Stimulated activated CD8-positive, alpha-beta memory T cell treated with anti-CD3 and anti-CD28 coated beads, Interleukin-4, amount 100 ng/mL, for 1 hour (primary cell): ENCODE measurements at places on chromosomes 5 and 9.

DNA sequence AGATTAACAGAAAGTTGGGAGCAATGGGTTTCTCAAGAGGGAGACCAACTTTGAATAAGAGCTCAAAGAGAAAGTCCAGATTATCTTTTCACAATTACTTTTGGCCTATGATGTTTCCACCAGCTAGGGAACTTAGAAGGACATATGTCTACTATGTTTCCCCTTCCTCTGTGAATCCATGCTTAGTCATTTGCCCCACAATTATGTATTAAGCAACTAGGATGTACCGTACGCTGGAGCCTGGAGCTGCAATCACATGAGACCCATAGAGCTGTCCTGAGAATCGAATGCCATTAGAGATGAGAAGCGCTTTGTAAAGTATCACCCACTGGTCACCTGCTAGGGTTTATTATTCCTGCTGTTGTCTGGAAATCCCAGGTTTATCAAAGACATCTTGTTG lies 78.8 kb downstream of the PDE6A start:
- no peak for DNase-seq

- DNase-seq: no peak
Observed at GRCh38 chr9:115524453-115525059, 406.6 kb upstream of the TNC start.

DNA sequence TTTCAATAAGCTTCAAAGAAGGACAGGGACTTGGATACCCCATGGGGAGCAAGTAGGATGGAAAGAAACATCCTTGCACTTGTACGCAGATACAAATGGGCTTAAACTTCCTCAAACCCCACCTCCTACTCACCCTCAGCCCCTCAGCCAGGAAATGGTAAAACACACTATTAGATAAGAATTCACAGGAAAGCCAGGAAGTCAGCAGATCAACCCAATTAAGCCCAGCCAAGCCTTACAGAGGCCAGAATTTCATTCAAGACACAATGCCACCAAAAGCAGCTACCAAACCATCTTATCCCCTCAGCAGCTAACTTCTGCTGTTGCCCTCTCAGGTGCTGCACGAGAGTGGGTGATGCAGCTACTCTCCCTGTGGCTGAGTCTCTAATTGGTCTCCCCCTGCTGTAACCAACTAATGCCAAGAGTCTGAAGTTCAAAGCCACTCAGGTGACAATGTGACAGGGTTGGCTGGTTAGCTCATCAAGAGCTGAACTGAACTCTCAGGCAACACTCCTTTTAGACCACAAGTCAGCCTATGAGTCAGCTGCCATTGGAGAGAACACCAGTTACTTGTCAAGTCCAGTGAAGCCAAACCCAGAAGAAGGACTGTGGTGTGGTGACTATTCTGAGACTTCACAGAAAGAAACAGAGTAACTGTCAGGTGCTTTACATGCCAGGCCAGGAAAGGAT lies 201.9 kb downstream of the ZNF608 start:
- no peak for DNase-seq

DNA sequence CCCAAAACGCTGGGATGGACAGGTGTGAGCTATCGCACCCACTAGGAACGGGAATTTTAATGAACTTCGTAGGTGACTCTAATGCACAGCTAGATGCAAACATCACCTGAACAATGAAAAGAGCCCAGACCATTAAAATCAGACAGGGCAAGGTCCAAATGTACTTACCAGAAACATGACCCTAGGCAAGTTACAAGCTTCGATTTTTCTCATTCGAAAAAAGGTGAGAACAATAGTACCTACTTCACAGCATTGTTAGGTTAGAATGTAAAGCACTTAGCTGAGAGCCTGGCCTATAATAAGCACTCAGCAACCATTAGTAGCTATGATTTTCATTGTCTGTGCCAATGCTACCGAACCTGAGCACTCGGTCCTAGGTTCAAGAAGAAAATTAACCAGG lies 5.8 kb upstream of the KLHL3 start:
- DNase-seq: no peak

DNA sequence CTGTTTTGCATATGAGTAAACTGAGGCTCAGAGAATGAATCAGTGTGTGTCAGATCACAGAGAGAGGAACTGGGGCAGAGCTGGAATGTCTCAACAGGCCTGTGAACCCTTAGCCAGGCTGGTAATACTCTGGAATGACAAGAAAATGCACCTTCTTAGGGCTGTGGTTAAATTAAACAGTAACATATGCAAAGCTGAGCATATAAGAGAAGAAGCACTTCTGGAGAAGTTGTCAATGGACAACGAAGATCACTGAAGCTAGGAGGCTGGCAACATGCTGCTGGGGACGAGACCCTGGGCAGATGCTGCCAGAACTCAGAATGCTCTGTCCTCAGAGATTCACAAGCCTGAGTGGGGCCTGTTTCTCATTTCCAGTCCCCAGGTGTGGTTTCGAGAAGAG lies 64.6 kb upstream of the EPB41L4B start:
- no peak for DNase-seq

DNA sequence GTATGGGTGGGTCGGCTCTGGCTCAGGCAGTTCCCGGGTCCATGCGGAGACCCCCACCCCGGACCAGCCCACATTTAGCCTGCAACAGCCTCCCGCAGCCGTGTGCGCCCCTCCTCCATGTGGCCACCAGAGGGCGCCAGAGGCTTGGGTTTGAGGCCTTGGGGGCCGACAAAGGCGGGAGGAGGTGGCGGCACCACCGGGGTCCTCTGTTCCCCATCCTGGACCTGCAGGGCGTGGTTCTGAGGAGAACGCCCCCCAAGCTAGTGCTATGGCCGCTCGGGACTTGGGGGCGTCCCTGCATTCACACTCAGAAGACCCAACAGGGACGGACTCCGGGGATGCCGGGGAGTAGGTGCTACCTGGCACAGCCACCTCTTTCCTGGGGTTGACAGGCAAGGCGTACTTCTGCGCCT lies 16.5 kb downstream of the ASS1 start:
- DNase-seq: peak; percentile 49

DNA sequence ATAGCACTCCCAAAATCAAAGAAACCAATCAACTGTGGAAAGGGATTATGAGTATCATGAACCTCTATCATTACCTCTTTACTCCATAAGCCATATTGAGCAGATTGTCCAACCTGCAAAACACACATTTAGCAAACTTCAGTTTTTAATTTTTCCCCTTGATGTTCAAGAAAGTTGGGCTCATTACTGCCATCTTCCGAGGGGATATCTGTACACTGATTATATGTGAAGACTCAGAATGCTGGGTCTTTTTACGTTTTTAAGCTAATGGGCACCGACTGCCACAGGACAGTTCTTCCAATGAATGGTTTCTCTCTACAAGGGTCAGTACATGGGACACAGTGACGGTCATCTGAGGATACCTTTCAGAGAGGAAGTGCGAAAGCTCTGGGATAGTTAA lies 132.7 kb downstream of the ELAVL2 start:
- DNase-seq: no peak

- no peak for DNase-seq
Observed at GRCh38 chr9:107922260-107922659, 432.7 kb upstream of the KLF4 start.

DNA sequence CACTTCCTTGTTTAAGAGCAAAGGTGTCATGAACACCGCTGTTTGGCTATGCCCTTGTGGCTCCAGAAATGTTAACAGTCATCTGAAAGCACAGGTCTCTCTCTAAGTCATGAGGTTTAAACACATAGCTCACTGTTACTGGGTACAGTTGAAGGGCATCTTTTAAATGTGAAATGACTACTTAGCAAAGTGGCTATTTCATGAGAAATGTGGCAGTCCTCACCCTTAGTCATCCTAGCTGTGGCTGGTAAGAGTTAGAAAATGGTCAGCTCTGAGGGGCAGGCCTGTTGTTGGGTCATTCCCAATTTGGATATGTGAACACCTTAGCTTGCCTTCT lies 24.2 kb upstream of the TMEM171 start:
- no peak for DNase-seq

DNA sequence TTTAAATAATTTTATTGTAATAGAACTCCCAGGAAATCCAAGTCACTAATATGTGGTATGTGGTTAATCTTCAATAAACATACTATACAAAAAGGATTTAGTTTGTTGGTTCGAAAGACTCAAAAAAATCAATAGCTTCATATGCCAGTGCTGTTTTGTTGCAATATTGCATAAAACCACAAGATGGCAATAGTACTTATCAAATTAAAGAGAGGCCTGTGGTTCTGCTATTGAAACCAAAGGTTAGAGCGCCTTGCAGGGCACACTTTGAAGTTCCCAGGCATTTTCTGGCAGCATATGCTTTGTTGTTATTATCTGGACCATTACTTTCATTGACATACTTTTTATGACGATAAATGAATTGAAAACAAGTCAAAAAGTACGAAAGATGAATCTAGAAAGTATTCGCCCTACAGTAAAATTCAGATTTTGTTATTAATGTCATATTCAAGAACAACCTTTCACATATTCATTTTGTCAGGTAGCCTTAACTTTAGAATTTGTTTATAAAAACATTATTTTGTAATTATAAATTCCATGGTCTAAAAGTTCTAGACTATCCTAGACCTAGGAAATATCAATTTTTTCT lies 316.3 kb downstream of the MCTP1 start:
- no peak for DNase-seq

DNA sequence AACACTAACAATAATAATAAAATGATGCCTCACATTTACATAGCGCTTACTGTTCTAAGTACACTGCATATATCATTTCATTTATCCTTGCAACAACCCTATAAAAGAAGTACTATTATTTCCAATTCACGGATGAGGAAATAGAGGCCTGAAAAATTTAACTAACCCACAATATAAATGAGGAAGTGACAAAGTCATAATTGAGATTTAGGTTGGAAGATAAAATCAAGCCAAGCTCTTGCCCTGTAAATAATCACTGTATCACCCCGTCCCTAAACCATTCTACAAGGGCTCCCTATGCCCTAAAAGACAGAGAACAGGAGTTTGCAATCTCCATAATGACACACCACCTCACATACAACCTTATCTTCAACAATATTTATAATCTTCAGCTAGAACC lies 49.6 kb downstream of the STRBP start:
- no peak for DNase-seq

- no peak for DNase-seq
Observed at GRCh38 chr5:73311291-73312110, 137.1 kb downstream of the FOXD1 start.

GRCh38 chr5:132530946-132531345 lies 12.4 kb downstream of the IL5 start:
- DNase-seq: no peak

DNA sequence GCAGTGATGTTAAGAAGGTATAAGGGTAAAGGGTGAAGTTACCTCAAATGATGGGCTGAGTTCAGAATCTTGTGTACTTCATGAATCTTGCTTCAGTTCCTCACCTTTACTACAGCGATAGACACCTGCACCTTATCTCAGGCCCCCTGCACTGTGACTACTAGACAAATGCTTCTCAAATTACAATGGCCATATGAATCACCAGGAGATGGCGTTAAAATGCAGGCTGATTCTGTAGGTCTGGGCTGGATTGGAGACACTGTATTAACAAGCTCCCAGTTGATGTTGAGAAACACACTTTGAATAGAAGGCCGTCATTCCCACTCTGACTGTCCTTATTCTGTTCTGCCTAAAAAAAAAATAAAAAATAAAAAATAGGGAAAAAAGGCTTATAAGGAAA lies 29.8 kb downstream of the TARS1 start:
- no peak for DNase-seq

- DNase-seq: no peak
Observed at GRCh38 chr9:89951675-89952074, 346.9 kb downstream of the GADD45G start.

DNA sequence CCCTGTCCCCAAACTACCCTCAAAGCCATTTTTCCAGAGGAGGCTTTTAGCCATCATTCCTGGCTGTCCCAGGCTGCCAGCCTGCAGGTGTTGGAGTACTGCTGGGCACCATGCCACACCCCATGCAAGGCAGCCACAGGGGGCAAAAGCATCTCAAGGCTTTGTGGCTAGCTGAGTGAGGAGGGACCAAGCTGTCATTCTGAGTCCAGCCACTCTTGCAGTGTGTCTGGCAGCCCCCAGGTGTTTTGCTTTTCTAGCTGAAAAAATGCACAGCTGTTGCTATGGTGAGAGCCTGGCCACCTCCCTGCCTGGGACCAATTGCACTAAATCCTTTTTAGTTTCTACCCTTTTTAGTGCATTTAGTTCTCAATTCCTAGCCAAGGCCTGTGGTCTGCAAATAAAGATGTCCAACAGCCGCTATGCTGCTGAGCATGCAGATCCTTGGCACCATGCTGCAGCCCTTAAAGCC lies 50.4 kb upstream of the PTGS1 start:
- DNase-seq: no peak

DNA sequence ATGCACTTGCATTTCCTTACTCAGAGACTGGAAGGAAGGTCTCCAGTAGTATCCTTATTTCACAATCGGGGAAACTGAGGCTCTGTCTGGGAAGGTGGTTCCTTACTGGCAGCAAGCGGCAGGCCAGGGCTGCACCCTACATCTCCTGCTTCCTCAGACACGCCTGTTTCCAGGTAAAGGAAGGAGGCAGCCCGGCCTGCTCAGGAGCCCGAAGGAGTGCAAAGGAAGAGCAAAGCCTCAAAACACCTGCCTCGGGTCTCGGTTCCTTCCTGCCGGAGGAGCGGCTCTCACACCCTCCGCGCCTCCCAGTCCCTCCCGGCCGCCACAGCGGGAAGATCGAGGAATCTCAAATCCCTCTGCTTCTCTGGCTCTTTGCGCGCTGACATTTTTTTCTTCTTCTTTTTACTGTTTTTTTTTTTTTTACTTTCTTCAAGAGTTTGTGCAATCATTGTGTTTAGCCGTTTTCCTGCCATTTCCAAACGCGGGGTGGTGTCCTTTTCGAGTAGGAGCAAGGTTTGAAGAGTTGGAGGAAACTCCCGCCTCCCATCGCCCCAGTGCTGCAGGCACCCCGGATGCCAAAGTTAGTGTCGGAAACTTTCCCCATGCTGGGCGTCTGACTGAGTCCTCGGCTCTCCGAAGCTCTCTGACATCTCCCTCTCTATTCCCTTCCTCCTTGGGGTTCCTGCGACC lies 1.0 kb downstream of the GGTA1 start:
- DNase-seq: no peak

DNA sequence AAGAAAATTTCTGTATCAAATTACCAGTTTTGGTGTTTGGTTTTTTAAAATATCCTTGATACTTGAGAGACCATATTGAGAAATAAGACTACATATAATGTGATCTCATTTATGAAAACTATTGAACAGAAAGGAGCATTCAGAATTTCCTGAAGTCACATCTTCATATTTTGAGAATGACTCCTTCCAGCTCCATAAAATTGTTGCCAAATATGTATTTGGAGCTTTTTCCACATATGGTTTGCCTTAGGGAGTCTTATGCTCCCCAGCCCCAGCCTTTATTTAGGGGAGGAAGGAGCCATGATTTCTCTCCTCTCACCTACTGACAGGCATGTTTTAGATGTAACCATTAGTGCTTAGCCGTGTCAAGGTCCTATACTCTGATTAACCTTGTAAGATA lies 51.1 kb downstream of the GCNT1 start:
- DNase-seq: no peak

DNA sequence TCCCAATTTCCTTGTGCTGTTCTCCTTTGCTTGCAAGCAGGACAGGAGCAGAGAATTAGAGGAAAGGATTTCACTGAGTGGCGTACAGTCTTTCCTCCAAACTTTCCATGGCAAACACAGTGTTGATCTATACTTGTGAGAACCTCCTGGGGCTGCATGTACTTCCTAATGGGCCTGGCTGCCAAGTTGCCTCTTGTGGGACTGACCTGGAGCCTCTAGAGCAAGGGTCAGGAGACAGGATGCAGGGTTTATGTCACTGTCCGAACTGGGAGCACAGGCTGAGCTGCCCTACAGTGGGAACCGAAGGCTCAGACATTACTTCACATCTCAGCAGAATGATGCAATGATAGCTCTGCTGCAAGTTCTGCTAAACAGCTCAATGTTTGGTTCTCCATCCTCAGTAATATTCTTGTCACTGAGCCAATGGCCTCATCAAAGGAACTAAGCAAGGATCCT lies 102.3 kb downstream of the ENC1 start:
- no peak for DNase-seq
